ENCODE measurements at places on chromosomes 2 and 18. TPM values are rescaled to one million over a fixed set of nuclear protein-coding genes. Genes with fewer than 3 reads are reported as not detected.

DNA sequence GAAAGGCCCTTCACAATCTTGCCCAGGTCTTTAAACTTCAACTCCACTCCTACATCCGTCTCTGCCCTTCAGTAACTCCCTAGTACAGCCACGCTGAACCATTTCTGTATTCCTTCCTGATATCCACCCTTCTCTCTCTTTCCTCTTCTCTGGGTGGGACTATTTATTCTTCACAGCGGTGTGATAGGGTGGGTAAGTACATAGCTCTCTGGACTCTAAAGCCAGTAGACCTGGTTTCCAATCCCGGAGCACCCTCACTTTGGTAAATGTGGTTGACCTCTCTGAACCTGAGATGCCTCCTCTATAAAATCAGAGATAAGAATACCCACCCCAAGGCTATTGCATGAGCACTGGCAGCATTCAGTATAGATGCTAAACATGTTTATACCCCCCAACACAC lies 86.7 kb downstream of the ATL2 start:
- no peak for DNase-seq

- DNase-seq = no peak
Observed at GRCh38 chr2:20381457-20381856, 30.8 kb upstream of the PUM2 start.

DNA sequence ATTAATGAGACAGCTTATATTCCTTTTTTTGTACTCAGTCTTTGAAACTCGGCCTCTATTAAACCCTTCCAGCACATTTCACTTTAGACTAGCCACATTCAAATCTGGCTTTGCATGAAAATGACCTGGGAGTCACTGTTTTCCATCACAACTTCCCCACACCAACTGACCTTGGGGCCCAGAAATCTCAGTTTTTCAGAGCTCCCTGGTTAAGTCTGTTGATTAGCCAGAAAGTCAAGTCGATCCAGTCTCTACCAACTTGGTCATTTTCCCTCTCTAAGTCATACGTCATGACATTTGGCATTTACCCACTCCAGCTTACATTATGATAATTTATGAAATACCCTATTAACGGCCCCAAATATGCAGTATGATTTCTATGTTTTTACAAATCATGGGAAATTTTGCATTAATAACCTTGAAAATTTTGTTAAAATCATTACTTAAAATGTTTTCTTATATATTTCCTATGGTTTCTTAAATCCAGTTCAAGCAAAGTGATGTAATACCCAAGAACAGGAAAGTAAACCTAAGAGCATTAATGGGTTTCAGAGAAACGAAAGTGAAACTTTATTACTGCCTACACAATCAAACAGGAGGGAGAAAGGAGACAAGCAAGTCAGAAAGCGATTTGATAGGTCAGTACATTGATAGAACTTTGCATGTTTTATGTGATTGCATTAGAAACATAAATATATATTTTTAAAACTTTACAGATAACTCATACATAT lies 77.1 kb downstream of the SPATS2L start:
- DNase-seq = no peak

- no peak for DNase-seq
Observed at GRCh38 chr18:5840547-5840946, 54.8 kb downstream of the TMEM200C start.

- DNase-seq = no peak
Observed at GRCh38 chr2:158676696-158677095, 118.4 kb upstream of the DAPL1 start.

DNA sequence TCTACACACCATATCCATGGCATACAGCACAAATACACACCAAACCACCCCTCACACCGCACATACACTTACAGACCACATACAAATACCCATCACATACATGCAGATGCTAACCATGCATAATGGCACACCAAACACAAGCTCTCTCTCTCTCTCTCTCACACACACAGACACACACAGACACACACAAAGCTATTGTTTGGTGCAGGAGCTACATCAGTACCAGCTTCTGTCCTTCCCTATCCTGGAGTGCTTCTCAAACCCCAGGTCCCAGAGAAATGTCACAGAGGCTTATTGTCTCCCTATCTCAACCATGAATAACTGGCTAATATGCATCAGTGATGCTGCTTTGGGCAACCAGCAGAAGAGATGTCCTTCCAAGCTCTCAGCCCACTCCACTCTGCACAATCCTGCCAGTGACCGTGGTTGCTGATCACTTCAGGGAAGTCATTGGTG lies 36.5 kb upstream of the ST3GAL5 start:
- no peak for DNase-seq

COL4A3 gene
- 7.0 TPM for total RNA-seq

PPP4R3B gene
- 64.6 TPM for total RNA-seq

All from sciatic nerve (tissue), 2 donors.